ENCODE measurements at places on chromosomes 2 and 18.

DNA sequence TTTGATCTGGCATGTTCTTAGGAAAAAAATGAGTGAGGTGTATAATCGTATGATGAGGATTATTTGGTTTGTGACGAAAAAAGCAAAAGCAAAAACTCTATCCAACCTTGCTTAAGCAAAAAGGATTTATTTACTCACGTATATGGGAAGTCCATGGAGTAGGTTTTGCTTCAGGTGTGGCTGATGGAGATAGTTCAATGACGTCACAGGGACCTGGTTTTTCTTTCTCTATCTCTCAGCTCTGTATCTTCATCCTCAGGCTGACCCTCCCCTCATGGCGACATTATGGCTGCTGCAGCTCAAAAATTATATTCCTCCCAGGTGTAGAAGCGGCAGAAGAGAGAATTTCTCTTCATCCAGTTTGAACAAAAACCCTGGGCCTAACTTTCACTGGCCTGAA, 8.9 kb downstream of the TMSB10 start:
- no peak for DNase-seq

DNA sequence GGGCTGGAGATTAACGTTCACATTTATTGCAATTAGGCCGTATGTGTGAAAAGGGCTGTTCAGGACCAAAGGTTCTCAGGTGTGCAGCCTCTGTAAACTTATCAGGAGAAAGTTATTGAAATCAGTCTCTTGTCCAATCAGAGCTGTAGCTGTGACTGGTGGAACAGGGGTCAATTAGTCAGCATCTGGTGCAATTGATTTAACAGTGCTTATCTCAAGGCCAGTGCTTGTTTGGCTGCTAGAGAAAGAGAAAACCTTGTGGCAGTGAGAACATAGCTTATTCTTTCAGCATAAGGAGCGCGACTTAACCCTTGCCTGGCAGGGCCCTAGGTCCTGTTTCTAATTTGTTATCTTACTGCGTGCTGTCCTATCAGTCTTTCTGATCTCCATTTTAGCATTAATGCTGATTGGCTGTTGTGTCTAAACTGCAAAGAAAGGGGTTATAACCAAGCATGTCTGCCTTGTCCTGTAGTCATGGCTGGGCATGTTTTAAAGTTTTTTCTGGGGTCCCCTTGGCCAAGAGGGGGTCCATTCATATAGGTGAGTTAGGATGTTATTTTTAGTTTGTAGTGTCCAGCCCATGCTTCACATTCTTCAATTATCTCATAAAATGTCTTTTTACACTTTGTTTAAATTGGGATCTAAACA, 66.4 kb downstream of the CYB5A start:
- DNase-seq = no peak

GRCh38 chr2:118791483-118791882, 56.0 kb downstream of the EN1 start:
- no peak for DNase-seq

DNA sequence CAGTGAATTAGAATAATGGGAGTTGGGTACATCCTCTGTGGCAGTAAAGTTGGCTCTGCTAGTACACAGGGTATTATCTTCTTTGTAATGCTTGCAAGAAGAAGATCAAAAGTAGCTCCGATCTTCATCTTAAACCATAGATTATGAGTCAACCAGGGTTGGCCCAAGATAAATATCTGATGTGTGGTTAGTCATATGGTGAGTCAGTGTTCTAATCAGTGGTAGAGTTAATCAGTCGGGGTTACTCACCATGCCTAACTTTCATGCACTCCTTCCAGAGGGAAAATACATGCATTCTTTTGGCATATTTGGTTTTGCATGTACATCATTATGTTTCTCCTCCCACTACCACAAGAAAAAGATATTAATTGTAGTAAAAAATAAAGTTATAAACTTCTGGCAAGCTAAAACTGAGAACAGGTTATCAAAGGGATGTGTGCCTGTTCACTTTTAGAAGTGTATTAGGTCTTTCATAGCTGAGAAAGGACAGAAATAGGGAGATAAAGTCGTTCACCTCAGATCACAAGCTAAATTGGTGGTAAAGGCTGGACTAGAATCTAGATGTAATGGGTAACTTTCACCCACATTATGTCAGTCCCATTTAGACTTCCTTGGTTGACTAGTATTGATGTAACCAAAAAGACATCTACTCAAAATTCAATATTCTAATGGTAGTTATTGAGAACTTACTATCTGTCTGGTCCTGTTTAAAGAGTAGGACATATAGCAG, 684.4 kb downstream of the IRS1 start:
- DNase-seq = no peak

DNA sequence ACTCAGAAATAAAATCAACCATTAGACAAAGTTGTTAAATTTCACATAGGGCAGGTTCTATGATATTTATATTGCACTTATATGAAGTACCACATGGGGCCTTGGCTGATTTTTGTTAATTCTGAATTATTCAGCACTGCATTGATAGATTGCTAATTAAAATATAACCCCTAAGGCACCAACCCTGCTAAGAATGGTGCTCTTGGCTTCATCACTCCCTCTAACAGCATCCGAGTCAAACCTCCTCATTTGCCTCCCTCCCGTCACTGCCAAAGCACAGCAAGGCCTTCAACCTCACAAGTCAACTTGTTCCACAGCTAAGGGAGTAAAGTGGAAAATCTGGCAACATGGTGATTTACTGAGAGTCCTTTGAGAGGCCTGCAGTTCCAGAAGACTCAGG, 27.0 kb downstream of the MYO5B start:
- DNase-seq = no peak

DNA sequence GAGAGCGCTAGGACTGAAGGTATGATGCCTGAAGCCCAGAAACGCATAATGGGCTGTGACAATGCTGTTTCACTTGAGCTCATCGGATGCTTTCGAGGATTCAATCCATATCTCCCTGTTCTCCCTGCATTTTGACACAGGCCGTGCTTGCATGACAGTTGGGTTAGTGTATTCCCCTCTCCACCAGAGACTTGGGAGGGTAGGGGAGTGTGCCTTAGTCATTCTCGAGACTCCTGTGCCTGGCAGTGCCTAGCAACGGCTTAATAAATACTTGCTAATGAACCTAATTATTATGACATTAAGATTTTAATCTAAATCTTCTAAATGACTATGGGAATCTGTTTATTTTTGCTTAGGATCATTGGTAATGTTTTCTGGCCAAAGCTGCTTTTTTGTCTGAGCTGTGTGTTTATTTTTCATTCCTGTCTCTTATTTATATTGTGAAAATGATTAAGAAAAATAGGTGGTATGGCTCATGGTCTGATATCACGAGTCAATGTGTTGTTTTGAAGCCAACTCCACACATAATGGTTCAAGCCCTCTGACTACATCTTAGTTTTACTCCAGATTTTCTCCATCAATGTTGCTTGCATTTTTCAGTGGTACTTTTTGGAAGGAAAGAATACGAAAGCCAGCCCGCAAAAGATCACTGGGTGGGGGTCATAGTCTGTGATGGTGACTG, 61.3 kb downstream of the NEDD4L start:
- no peak for DNase-seq

DNA sequence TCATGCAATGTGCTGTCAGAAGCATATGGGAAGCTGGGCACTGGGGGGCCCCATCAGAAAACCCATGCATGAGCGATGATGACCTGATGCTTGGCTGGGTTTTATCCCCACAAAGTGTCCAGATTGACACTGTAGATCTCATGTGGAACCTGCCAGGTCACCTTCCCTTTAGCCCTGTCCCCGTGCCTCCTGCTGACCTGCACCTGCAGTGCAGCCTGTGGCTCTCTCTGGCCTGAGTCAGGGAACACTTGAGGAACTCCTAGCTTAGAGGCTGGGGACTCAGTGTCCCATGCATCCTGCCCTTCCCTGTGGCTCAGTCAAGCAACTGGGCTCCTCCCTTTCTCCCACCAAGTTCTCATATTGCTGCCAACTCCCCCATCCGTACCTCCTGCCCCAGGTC, 57.7 kb downstream of the PDCL3 start:
- no peak for DNase-seq

- DNase-seq = no peak
Measured at GRCh38 chr2:46878240-46878877, 37.2 kb downstream of the MCFD2 start.

GRCh38 chr2:15836689-15837610, 103.4 kb upstream of the MYCN start:
- no peak for DNase-seq

DNA sequence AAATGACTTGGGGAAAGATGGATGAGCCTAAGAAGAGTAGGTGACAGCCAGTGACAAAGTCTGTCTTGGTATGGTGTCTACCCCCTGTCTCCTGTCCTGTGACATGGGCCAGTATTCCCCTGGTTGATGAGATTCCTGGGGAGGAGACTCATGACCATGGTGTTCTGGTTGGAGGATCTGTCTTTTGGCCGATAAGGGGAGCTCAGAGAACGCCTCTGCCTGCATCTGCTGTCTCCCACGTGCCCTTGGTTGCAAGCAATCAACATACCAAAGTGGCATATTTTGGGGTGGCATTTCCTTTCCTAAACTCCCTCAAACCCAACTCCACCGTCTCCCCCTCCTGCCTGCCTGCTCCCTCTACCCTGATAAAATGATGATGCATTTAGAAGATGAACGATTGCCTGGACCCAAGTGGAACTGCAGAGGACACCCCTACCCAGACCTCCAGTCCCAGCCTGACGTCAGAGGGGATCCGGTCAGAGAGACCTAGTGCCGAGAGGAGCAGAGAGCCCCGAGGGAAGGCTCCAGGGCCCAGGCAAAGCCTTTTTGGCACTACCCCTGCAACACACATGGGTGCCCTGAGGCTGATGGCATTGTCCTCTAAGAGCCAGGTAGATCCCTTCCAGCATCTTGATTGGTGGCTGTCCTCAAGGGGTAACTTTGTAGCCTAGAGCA, 124.2 kb upstream of the MSH6 start:
- DNase-seq = no peak

GRCh38 chr2:158006961-158007719, 94.5 kb upstream of the UPP2 start:
- DNase-seq = no peak

DNA sequence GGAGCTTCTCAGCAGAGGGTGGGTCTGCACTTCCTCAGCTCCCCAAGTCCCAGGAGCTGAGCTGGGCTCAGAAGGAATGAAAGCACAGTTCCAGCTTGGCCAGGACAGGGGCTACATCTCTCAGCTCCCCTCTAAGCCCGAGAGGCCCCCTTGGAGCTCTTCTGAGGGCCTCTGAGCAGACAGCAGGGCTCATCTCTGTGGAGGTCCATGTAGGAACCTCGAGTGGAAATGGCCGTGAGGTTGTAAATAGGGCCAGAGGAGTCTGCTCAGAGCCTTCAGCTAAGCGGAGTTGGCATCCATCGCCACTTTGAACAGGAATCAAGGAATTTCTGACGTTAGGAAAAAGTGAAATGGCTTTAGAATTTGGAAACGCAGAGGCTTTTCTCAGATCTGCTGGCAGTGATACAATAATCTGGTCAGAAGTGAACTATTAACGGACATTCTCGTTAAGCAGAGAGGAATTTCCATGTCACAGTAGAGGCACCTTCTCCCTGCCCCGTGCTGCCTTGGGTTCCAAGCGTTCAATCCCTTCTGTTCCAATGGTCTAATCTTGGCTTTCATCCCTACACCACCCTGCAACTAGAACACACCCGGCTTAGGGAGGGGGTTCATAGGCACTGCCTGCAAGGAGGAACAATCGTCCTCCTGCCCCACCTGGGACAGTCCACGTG, 213.9 kb downstream of the NDUFA10 start:
- DNase-seq = peak; percentile 48

- no peak for DNase-seq
Measured at GRCh38 chr2:165833156-165833555, 39.1 kb upstream of the GALNT3 start.

GRCh38 chr2:173656086-173656485, 301.4 kb downstream of the CDCA7 start:
- no peak for DNase-seq

DNA sequence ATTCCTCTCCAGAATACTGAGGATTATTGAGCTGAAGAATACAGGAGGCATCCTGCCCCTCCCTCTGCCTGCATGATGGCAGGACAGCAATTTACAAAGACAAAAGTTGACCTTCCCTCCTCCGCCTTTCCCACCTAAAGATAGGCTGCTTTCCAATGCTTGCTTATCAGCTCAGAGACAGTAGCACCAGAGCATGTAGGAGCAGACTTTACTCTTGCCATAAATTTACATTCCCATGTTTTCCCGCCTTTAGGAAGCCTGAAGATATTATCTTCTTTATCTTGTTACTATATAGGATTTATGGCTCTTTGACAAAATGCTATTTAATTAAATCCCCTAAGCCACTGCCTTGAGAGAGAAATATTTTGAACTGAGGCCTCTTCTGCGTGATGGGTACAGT, 135.6 kb upstream of the HNMT start:
- no peak for DNase-seq

DNA sequence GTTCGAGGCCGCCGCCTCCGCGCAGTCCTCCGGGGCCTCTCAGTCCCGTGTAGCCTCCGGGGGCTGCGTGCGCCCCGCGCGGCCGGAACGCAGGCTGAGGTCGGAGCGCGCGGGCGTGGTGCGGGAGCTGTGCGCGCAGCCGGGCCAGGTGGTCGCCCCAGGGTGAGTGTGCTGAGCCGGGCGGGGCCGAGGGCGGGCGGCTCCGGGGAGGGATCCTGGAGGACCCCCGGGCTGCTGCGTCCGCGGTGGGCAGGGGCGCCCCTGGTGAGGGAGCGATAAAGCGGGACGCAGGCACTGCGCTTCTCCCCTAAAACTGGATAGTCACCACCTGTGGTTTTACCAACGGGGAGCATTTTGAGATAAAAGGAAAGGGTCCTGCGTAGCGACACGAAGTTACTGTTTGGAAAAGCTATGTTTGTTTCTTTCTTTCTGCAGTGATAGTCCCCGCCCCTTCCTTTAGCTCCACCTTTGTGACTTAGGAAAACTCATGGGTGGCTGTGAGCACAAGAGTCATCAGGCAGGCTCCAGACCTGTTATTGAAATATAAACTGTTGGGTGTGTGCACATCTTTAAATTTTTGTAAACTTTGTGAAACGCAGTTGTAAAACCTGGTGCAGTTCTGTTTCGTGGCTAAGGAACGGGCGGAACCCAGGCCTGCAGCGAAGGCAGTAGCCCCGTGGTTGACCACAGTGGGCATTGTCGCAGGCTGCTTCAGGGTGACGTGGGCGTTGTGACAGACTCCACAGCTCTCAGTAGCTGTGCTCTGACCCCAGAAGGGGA, 687 bp downstream of the CTDP1 start:
- DNase-seq = no peak

DNA sequence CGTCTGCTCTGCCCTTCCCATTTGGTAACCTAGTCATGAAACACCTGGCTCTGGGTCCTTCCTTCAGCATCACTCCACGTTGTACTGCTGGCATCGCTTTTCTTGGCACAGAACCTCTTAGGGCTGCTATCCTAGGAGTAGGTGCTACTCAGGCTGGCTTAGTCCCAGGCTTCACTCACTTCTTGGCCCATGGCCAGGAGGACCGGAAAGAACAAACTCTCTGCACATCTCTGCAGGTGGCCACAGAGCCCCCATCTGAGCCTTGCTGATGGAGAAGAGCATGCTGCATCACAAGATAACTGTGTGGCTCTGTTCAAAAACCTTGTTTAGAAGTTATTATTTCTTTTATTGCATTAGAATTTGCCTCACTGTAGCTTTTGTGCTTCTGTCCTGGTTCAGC, 447.2 kb upstream of the TNP1 start:
- DNase-seq = no peak

Data from thoracic aorta (tissue), 2 donors.